ENCODE measurements at places on chromosomes 13 and 19.

DNA sequence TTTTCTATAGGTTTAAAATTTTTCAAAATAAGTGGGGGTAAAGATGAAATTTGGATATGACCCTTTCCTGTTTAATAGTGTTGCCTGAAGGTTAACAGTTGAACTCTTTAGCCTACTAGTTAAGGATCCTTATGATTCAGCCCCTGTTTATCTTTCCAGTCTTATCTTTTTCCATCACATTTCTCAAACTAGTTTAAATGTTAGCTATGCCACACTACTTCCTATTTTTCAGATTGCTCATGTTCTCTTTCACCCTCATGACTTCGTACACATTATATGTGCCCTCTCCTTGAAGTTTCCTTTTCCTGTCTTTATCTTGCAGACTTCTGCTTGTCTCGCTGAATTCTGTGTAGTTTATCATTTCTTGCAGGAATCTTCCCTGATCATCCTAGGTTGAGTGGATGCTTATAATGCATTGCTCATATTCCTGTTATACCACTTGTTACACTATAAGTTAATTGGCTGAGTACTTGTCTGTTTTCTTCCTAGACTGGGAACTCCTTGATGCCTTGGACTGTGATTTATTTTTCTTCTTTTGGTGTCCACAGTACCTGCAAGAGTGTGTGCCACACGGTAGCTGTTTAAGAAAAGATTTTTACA lies 86.7 kb downstream of the FNDC3A start:
- DNase-seq = no peak

DNA sequence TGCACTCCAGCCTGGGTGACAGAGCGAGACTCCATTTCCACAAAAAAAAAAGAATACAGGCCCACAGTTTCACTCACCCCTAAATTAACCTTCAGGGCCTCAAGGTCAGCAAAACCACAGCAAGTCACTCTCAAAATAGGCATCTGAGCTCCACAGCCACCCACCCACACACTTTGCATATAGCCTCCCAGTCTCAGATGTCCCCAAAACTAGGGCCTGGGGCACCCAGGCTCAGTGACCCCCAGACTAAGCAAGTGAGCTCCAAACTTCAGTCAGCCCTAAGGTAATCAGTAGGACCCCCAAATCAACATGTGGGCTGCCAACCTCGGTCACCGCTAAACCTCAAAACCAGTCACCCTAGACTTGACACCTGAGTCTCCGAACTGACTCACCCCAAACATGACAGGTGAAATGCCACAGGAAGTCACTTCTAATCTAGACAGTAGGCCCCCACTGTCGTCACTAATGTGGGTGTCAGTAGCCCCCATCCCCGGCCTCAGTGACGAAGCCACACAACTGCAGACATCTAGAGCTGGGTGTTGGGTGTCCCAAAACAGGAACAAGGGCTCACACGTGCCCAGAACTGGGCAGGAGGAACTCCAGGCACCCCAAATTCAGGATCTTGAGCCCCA lies 13.9 kb downstream of the RABAC1 start:
- no peak for DNase-seq

DNA sequence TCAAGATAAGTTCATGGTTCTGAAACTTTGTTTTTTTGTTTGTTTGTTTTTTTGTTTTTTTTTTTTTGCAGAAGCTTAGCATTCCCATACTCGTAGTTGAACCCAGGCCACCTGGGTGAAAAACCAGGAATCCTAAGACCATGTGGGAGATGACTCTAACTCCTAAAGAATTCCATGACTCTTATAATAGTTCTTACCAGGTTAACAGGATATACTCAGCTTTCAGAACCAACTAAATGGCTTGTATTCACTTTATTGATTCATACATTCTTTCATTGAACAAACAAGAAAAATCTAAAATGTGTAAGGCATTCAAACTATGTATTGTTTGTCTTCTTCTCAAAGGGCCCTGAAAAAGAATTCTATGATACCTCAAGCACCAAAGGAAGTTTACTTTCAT lies 40.5 kb upstream of the KLF5 start:
- DNase-seq = no peak

GRCh38 chr13:81017513-81018152 lies 676.7 kb upstream of the SPRY2 start:
- peak; percentile 2 for DNase-seq

GRCh38 chr13:99677116-99677951 lies 176.1 kb downstream of the TM9SF2 start:
- peak; percentile 93 for DNase-seq

GRCh38 chr13:56697011-56697410 lies 443.7 kb upstream of the PRR20A start:
- no peak for DNase-seq

DNA sequence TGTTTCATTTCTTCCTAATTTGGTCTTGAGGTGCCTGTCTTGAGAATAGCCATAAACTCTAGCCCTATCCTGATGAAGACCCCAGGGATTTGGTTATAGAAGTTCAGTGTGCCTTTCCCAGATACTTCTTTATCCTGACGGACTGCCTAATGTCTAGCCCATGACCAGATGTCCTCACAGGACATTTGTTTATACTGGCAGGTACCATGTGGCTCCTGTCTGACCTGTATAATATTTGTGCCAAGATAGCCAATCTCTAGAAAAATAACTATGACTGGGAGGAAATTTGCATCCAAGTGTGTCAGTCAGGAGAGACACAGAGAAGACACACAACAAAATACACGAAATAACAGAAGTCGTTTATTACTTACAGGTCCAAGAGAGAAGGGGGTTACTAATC lies 69.2 kb upstream of the MIR17HG start:
- DNase-seq = no peak

GRCh38 chr19:5193192-5193591 lies 147.4 kb downstream of the PTPRS start:
- DNase-seq = no peak

DNA sequence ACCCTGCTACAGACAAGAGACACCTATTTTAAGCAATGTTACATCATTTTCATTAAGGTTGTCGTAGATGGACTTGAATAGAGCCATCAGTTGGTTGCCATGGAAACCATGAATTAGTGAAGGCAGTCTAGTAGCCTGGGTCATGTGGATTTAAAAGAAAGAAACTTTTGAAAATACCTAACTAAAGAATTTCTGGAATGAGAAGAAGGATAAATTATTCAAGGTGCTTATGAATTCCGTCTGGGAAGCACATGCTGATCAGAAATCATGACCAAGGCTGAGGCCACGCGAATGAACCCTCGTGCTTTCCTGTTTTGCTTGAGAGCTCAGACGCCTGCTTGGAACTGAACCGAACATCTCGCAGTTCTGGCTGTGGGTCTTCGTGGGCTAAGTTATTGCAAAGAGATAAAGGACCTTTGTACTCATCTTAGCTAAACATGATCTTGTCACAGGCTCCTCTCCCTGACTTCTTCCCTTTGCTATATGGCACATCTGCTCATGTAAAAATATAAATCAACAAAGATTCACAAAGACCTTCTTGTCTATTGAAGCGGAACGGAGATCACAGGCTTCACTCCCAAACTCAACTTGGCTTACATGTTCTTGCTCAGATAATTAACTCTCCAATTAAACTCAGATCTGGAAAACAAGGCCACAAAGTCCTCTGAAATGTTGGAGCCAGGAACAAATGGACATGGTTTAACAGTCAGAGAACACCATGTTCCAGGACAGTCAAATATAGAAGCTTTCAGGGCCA lies 140.2 kb downstream of the NUFIP1 start:
- no peak for DNase-seq

- peak; percentile 55 for DNase-seq
Measured at GRCh38 chr19:11377237-11377636, 2.8 kb downstream of the SWSAP1 start.

DNA sequence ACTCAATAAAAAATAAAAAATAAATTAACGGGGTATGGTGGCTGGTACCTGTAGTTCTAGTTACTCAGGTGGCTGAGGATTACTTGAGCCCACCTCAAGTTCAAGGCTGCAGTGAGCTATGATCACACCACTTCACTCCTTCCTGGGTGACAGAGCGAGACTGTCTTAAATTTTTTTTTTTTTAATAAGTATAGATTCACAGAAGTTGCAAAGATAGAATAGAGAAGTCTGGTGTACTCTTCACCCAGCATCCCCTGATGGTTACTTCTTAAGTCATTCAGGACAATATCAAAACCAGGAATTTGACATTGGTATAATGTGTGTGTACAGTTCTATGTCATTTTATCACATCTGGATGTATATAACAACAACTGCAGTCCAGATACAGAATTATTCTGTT lies 7.7 kb upstream of the CD22 start:
- no peak for DNase-seq

DNA sequence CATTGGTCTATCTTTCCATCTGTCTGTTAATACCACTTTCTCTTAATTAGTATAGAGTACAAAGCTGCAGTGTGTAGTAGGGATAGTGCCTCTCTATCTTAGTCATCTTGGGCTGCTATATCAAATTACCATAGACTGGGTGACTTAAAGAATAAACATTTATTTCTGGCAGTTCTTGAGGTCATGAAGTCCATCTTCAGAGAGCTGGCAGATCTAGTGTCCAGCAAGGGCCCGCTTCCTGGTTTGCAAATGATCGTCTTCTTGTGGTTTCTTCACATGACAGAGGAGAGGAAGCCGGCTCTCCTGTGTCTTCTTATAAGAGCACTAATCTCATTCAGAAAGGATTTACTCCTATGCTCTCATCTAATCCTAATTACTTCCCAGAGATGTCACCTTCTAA lies 6.1 kb downstream of the ZNF700 start:
- DNase-seq = no peak

DNA sequence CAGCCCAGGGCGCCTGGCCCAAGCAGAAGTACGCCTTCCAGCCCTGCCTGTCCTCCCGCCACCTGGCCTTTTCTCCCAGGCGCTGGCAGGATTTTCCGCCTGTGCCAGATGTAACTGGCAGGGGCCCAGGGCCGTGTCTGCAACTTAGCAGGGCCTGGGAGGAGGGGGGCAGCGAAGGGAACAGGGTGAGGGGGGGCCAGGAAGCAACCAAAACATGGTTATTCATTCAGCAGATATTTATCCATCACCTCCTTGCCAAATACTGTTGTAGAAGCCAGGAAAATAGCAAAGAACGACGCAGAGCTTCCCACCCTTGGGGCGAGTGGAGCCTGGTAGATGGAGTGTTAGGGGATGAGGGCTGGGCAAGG lies 5.6 kb downstream of the TLE6 start:
- peak; percentile 98 for DNase-seq

DNA sequence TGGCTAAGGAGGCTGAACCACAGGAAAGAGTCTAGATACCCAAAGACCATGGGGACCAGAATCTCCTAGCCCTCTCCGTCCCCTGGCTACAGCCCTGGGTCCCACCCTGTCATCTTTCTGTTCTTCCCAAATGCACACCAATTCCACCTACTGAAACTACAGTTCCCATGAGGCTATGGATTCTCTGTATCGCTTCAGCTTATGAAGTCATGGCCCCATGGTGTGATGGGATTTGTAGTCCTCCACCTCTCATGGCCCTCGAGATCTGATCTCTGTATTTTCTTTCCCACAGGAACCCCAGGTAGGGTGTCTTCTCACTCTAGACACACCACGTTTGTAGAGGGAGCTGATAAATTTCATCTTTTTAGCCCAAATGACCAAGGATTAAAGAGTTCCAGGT lies 11.8 kb downstream of the PTPRH start:
- peak; percentile 23 for DNase-seq

DNA sequence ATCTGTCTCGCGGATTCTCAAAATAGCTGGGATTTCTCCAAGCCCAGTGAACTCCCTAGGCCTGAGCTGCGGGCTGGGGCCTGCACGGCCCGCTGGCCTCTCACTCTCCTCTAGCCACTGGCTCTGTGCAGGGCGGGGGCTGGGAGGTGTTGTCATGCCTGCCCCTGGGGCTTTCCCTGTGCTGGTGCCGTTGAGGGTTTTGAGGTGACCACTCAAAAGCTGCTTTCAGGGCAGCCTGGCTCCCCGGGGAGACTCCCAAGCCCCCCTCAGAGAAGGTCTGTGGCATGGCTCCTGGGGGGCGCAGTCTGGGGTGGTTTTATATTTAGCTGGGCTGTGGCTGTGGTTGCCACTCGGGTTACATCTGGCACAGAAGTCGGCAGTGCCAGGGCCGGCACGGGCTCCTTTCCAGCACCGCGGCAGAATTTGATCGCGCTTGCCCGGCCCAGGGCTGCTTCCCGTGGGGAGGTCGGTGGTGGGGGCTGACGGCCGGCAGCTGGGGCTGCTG lies 10.0 kb downstream of the NDUFB7 start:
- peak; percentile 34 for DNase-seq

GRCh38 chr19:45556835-45557234 lies 27.8 kb downstream of the OPA3 start:
- DNase-seq = no peak

- DNase-seq = no peak
Measured at GRCh38 chr13:24027494-24027893, 130.2 kb upstream of the C1QTNF9B start.

DNA sequence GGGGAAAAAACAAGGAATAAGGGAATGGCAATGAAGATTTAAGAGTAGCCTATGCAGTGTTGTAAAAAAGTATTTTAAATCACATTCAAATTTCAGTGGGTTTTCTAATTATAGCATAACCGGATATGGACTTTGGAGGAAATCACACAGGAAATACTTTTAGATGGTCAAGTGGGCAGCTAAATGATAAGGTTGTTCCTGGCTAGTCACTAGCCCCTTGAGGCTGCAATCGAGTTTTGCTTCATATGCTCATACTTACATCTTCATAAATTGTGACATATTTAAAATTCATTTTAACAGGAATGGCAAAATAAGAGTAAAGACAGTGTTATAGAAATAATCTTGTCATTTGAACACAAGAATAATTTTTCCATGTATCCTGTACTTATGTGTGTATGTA lies 88.9 kb downstream of the WDFY2 start:
- no peak for DNase-seq

- DNase-seq = no peak
Measured at GRCh38 chr13:26074706-26075105, 22.9 kb upstream of the SHISA2 start.

- DNase-seq = no peak
Measured at GRCh38 chr19:27906081-27906480, 1306.9 kb downstream of the UQCRFS1 start.

- DNase-seq = no peak
Measured at GRCh38 chr13:43936647-43937046, 56.9 kb downstream of the LACC1 start.
